ENCODE measurements at places on chromosomes 13 and 19.

GRCh38 chr19:18828786-18829185, 3.0 kb upstream of the UPF1 start:
- no peak for DNase-seq

- DNase-seq = peak; percentile 46
Measured at GRCh38 chr19:35142606-35143230, 337 bp upstream of the FXYD7 start.

DNA sequence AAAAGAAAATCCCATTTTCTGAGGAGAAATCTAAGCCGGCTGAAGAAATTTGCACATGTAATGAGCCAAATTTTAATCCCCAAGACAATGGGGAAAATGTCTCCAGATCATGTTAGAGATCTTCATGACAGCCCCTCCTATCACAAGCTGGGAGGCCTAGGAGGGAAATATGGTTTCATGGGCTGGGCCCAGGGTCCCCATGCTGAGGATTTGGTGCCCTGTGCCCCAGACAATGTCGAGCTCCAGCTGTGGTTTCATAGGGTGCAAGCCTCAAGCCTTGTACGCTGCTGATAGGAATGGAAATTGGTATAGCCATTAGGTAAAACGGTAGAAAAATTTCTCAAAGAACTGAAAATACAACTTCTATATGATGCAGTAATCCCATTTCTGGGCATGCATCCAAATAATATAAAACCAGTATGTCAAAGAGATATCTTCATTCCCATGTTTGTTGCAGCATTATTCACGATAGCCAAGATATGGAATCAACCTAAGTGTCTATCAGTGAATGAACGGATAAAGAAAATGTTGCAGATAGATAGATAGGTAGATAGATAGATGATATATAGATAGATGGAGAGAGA, 19.3 kb upstream of the FREM2 start:
- DNase-seq = no peak

DNA sequence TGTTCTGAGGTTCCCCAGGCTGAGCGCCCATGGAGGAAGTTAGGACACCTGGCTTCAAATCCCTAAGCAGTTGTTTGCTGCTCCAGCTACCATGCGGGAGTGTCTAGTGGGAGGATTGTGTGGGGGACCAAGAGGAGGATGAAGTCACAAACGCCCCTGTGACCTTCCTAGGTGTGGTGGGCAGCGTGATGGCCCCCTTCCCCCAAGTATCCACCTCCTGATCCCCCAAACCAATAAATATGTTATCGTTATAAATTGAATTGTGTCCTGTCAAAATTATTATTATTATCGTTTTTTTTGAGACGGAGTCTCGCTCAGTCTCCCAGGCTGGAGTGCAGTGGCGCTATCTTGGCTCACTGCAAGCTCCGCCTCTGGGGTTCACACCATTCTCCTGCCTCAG, at the start of gene SLC25A41:
TSS of gene SLC25A41 (minus strand) at position 101 of the 400 bp plus-strand sequence. CDS start at position 31, 70 bp downstream.
- no peak for DNase-seq

DNA sequence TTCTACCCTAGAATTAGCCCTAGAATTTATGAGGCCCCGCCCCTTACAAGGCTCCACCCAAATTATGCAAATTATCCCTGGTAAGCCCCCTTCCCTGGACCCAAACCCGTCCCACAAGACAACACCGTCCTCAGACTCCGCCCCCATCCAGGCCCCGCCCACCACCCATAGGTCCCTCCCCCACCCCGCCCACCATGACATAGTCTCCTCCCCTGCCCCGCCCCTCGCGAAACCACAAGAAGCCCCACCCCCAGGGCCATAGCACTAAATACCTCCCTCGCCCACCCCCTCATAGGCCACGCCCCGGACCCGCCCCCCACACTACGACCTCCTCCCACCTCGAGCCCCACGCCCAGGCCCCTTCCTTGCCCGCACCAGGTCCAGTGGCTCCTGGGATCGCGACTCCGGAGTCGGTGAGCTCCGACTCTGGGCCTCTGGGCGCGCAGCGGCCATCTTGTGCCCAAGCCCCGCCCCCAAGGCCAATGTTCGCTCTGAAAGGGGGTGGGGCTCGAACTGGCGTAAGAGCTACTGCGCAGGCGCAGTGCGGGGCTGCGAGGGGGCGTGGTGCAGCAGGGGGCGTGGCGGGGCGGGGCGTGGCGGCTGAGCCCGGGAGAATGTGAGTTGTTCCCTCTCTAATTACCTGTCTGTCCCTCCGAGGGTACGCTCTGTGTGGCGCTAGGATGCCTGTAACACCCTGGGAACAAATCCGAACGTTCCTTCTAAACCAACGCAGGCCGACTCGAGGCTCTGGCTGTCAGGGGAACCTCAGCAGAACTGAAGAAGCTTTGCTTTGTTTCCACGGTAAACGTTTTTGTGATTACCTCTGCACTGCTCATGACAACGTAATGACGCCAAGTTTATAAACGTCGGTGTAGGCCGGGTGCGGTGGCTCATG, at the start of gene ZNF784:
TSS of gene ZNF784 (minus strand) at position 458 of the 895 bp plus-strand sequence. CDS start at position 453, 5 bp downstream.
- DNase-seq = peak; percentile 91

- DNase-seq = peak; percentile 8
Measured at GRCh38 chr19:29060813-29061364, 152.1 kb downstream of the UQCRFS1 start.

DNA sequence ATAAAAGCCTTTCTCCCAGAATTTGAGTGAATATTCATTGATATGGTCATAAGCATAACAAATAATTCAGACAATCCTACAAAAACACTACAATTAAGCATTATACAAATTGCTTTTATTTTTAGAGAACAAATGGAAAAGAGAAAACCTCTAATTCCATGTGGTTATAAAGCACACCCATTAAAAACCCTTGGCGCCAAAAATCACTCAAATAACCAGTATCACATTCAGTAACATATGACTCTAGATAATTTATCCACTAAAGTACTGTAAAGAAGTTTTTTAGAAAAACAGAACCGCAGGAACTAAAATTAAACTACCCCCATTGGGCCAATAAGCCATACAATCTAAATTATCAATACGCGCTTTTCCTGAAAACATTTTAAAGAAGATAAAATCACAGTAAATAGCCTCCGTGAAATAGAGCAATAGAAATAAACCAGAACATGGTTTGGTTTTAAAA, 569 bp downstream of the LCP1 start:
- no peak for DNase-seq

DNA sequence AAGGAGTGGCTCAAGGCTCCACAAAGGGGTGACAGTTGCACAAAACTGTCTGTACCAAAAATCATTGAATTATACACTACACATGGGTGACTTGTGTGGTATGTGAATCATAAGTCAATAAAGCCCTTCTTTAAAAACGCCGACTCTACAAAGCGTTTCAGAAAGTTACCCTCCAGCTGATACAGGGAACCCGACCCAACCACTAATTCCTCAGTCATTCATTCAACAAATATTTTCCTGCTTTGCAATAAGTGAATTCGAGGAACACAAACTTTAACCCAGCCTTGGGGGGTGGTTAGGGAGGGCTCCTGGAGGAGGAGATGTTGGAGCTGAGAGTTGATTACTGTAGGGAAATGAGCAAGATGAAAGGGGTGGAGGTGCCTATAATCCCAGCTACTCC, 32.0 kb downstream of the LTBP4 start:
- peak; percentile 80 for DNase-seq

- DNase-seq = no peak
Measured at GRCh38 chr19:7706955-7707456, 5.1 kb upstream of the FCER2 start.

GRCh38 chr13:110788778-110789177, 75.3 kb downstream of the ING1 start:
- no peak for DNase-seq

- DNase-seq = no peak
Measured at GRCh38 chr19:3520166-3521103, 14.3 kb downstream of the FZR1 start.

- DNase-seq = no peak
Measured at GRCh38 chr13:39245688-39246087, 207.4 kb downstream of the NHLRC3 start.

All from fibroblast of skin of right biceps (primary cell).